ENCODE measurements at places on chromosomes 1 and 21.

GRCh38 chr1:115436596-115436995 is 98.5 kb upstream of the NGF start:
- no peak for DNase-seq

DNA sequence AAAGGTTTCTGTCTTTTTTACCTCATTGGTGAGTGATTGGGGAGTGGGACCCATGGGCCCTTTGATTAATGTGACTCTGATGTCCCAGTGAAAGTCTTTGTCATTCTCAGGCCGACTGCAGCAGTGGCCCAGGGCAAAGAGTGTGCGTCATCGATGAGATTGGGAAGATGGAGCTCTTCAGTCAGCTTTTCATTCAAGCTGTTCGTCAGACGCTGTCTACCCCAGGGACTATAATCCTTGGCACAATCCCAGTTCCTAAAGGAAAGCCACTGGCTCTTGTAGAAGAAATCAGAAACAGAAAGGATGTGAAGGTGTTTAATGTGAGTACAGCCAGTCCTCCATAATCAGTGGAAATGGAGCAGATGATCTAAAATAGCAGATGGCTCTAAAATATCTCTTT is 19.4 kb downstream of the NTPCR start:
- DNase-seq = no peak

DNA sequence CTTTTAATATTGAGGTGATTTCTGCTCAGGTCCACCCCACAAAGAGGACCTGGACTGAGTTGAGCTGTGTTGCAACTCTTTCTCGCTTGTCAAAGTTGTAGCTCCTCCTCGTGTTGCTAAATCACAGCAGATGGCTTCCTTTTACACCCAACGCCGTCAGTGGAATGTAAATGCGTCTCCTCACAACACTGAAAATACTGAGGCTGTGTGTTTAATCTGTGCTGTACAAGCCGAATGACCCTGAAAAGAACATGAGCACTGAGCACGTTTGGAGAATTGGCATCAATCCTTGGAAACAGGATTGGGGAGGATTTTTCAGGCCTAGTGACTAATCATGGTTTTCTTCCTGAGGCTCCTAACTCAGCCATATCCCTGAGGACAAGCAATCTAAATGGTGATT is 196.0 kb downstream of the CRB1 start:
- DNase-seq = peak; percentile 49

GRCh38 chr1:78170859-78171258 is 125.1 kb downstream of the GIPC2 start:
- no peak for DNase-seq

GRCh38 chr1:154726896-154727753 is 119.1 kb upstream of the ADAR start:
- no peak for DNase-seq

DNA sequence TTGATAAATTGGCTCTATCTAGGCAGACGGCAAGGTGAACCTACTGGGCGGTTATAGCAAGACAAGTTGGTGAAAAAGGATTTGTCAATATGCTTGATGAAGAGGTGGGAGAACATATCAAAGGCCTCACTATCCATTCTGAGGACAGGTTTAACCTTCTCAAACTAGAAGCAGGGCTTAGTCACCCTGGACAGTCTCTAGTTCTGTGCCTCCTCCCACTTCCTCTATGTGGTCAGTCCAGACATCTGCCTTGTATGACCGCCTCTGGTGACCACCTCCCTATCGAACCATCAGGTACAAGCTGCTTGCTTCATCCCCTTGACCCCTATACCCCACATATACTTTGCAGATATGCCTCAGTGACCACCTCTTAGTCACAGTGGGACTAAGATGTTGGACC is 2.3 kb upstream of the SCYL3 start:
- no peak for DNase-seq

DNA sequence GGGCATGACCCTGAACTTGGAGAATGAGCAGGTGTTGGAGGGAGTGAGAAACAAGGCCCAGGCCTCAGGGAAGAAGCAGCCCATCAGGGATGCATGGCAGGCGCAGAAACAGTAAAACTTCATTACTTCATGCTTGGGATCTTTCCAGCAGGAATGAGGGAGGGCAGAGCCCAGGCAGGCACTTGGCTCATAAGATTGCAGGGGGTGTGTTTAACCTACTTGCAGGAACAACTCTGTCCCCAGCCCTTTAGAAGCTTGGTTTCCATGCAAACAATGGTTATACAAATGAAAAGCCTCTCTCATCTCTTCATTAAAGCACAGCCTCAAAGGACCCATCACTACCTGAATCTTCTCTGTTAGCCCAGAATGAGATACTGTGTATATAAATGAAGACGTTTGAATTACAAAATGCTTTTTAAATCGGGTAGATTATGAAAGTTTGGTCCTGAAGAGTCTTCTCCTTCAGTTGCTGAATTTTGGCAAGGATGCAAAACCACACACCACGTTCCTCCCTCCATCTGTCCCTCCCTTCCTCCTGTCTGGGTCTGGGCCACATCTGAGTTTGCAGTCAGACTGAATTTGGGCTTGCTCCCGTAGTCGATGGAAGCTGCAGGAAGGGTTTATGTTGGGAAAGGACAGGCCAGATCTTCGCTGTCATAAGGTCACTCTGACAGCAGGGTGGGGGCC is 154.4 kb upstream of the KLHDC7A start:
- DNase-seq = no peak

DNA sequence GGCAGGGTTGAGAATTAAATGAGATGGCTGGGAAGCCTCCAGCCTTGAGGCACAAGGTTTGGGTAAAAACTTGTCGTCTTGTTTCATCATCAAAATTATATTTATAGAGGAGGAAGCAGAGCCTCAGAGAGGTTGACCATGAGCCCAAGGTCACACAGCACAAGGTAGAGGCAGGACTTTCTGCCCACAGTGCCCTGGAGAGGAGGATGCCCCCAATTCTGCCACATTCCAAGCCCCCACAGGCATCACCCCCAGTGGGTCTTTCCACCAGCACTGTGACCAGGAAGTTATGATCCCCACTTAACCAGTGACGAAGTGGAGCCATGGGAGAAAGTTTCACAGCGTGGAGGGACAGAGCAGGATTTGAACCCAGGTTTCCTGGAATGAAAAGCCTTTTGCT is 400.0 kb downstream of the MATN1 start:
- no peak for DNase-seq

All from left lobe of liver (tissue), 2 donors.